Activated T-cell treated with anti-CD3 and anti-CD28 coated beads for 4 hours (primary cell): ENCODE measurements at places on chromosomes 1 and 21.
A peak's percentile ranks its signal among the peaks of the same experiment; 100 is the strongest.

- DNase-seq = no peak
These were observed at the start of gene PAPPA2 for GRCh38 chr1:176462674-176463378. Gene PAPPA2 (plus strand): TSS chr1:176463175. CDS start chr1:176556323, 93,148 bp downstream.

GRCh38 chr1:171457412-171457811 is 27.9 kb upstream of the PRRC2C start:
- no peak for DNase-seq

DNA sequence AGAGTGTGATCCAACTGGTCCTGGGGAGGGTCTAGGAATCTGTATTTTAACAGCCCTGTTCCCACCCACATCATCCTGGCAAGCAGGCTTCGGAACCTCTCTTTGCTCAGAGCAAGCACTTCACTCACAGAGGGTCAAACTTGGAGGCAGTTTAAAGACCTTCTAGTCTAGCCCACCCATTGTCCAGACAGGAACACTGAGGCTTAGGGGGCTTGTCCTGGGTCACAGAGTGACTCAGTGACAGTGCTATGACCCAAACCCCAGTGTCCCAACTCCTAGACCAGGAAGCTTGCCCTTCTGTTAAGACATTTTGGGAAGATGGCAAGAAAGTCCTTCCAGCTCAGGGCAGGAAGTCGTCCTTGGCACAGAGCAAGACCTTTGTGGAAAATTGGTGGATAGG is 36.5 kb downstream of the FBXO2 start:
- DNase-seq = no peak

GRCh38 chr21:41133874-41134522 is 34.0 kb upstream of the BACE2 start:
- DNase-seq = no peak

DNA sequence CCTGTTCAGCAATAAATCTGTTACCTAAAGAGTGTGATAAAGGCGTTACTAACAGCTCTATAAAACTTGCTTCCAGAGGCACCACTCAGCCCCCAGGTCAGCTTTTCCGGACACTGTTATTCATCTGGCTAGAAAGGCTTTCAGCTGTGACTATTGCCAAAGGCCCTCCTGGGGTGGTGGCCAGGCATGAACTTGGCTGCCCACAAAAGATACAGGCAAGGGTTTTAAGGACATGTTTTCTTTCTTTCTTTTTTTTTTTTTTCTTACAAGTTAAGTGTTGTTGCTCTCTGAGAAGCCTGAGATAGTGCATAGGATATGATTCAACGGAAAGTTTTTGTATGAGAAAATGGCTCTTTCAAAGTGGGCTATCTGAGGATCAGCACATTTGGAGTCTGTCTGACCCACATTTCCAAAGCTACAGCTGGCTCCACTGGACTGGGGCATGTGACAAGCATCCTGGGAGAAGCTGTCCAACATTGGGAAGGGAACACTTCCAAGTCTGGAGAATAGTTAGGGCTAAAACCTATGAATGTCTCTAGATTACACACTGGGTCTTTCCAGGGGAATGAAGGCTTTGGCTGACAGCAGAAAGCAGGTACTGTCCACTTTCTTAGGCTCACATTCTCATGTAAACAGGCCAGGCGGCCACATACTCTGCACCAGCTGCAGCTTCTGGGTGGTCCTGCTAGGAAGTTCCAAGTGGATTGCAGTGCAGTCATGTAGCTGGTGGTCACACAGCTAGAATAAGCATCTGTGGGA is 639.7 kb downstream of the LMO4 start:
- no peak for DNase-seq

GRCh38 chr1:1826356-1827088 is 48.3 kb upstream of the NADK start:
- no peak for DNase-seq

DNA sequence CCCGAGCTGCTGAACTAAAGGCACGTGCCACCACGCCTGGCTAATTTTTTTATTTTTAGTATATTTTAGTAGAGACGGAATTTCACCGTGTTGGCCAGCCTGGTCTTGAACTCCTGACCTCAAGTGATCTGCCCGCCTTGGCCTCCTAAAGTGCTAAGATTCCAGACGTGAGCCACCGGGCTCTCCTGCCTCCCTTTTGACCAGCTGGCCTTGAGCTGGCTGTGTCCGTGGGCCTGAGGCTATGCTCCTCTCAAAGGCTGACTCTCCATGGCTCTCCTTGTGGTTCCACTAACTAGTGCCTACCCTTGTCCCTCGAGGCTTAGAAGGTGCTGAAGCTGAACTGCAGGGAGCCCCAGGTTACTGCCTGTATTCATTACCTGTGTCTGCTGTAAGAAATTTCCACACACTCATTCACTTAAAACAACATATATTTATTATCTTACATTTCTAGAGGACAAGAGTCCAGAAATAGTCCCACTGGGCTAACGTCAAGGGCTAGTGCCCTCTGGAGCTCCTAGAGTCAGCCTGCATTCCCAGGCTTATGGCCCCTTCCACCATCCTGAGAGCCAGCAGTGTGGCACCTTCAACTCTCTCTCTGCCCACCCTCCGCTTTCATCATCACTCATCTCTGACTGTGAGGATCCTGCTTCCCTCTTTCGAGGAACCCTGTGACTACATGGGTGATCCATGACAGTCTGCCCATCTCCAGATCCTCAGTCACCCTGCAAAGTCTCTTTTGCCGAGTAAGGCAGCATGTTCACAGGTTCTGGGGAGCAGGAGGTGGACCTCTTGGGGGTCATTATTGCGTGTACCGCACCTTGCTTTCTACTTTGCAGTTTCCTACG is 34.9 kb downstream of the ETS2 start:
- no peak for DNase-seq

DNA sequence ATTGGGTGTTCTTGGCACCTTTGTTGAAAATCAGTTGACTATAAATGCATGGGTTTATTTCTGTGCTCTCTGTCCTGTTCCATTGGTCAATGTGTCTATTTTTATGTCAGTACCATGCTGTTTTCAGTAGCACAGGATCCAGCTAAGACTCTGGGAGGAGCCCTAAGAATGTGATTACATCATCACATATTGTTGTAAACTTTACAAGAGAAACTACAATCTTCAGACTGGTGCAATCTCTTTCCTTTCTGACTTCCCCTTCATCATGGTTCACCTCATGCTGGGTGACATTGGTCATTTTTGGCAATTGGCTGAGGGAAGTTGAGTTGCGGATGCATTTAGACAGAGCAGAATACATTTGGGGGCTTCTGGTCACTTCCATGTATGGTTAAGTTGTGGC is 88.4 kb downstream of the C21orf91 start:
- DNase-seq = no peak

DNA sequence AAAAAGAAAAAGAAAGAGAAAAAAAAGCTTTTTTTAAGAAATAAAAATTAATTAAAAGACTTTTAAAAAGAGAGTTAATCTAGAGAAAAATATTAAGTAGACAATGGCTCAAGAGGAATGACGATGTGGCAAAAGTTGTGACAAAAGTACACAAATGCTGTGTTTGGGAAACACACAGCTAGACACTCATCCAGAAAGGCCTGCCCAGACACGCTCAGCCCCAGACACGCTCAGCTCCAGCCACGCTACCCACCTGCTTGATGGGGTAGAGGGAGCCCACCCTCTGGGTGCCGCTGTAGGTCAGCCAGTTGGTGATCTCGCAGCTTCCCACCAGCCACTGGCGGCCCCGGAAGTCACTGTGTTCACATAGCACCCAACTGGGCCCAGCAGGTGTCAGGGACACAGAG is 10.2 kb downstream of the CD52 start:
- DNase-seq = no peak

GRCh38 chr1:99122039-99122438 is 117.4 kb upstream of the PLPPR5 start:
- DNase-seq = no peak

GRCh38 chr1:75732703-75733102 is 8.2 kb downstream of the ACADM start:
- no peak for DNase-seq

- no peak for DNase-seq
These were observed 134.2 kb upstream of the IPO9 start for GRCh38 chr1:201694608-201695335.

- no peak for DNase-seq
These were observed 59.9 kb downstream of the ZBTB17 start for GRCh38 chr1:15915991-15916390.

DNA sequence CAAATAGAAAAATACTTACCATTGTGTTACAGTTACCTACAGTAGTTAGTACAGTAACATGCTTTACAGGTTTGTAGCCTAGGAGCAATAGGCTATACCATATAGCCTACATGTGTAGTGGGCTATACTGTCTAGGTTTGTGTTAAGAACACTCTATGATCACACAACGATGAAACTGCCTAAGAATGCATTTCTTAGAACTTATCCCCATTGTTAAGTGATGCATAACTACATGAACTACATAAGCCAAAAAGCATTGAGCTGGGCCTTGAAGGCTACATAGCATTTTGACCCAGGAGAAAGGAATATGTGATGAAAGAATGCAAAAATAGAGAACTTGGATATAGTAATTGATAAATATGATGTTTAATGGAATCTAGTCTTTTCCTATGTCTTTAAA is 46.4 kb upstream of the JUN start:
- no peak for DNase-seq

- no peak for DNase-seq
These were observed 35.4 kb upstream of the ARF1 start for GRCh38 chr1:228047183-228047466.

DNA sequence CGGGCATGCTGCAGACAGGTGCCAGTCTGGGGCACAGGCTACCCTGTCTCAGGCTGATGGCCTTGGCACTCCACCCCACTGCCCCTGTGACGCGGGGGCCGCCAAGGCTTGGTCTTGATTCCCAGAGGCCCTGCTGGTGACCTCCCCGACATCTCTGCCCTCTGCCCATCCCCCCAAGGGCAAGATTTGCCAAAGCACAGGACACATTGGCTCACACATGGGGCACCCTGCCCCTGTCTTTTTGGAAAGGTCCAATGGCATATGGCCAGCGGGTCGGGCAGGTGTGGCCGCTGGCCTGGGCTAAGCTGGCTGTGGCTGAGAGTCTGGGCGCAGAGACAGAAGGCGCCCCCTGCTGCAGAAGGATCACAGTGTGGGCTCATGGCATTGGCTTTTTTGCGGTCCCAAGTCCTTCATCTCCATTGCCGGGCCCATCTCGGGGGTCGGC is 4.6 kb downstream of the MIB2 start:
- no peak for DNase-seq

DNA sequence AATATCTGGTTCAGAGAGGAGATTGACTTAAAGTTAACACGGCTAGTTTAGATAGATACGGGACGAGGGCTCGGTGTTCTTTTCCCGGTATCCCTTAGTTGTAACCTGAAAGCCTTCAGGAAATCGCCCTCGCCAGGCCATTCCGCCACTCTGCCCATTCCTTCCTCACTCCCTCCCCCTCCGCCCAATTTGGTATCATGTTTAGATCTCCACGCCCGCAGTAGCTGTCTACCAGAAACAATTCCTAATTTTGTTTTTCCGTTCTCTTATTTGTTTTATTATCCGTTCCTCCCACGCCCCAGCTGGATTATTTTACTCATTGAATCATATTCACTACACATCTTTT is 685 bp upstream of the VAMP4 start:
- DNase-seq = peak; percentile 6

DNA sequence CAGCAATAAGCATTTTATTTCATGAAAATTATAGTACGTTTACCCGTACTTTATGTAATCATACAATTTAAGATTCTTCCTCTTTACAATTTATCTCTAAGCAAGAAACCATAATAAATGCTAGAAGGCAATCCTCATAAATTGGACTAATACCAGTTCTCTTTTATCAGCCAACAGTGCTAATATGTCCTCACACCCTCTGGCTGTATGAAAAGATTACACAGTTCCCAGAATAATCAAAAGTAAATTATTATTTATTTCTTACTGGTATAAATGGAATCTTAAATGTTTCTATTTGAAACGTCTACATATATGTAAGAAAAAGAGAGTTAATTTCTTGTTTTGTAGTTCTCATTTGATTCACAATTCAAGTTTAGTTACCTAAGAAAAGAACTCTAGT is 3.1 kb upstream of the CDKN2C start:
- DNase-seq = no peak
